Non-pigmented ciliary epithelial cell (primary cell): ENCODE measurements at places on chromosomes 3 and 15.

DNA sequence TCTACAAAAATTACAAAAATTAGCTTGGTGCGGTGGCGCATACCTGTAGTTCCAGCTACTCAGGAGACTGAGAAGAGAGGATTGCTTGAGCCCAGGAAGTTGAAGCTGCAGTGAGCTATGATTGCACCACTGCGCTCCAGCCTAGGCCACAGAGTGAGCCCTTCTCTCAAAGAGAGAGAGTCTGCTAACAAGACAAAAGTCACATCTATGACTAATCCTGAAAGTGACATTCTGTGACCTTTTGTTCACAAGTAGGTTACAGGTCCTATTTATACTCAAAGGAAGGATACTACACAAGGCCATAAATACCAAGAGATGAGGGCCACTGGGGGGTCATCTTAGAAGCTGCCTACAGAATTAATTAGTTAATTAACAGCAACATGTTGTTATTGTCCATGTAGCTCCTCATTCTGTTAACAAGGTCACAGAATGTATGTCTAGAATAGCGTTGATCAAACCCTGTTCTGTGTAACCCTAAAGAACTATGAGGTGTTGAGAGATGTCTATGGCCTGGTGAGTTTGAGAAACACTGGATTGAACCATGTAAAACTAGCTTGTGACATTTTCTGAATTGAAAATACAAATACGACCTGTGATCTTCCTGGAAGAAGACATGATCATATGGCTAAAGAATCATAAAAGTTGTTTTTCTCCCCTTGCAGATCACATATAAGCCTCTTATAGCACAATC, 97.0 kb downstream of the SAMMSON start:
- no peak for DNase-seq

DNA sequence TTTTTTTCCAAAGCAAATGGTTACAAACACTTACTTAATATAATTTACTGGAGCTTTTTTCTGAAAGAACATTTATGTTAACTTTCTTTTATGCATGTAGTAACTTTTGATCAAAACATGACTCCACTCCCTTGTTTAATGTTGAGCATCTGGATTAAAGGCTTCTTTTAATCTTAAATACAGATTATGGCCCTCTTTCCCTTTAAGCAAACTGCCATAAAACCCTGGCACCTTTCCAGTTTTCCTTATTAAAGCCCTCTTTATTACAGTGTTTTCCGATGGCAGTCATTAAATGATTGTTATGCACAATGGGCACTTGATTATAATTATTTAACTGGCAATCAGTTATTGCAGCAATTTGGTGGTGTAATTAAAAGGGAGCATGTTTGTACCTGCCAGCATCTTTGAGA, 167.0 kb downstream of the VGLL4 start:
- DNase-seq: no peak

DNA sequence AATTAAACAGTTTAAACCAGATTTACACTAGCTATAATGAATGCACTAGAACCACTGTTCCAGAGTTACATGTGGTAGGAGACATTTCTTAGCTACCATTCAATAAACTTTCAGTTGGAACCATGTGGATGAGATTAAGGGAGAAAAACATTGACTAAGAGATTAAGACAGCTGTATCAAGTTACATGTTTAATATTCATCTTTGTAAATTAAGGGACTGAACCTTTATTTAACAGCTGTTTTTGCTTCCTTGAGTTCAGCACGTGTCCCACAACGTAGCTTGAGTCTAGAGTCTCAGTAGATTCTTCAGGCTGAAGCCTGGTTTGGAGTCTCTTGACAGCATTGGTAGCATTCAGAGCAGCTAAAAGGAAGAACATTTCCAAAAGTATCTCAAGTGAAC, 27.2 kb upstream of the CFAP44 start:
- DNase-seq: no peak

GRCh38 chr3:129107793-129108192, 13.8 kb downstream of the RAB43 start:
- DNase-seq: no peak

DNA sequence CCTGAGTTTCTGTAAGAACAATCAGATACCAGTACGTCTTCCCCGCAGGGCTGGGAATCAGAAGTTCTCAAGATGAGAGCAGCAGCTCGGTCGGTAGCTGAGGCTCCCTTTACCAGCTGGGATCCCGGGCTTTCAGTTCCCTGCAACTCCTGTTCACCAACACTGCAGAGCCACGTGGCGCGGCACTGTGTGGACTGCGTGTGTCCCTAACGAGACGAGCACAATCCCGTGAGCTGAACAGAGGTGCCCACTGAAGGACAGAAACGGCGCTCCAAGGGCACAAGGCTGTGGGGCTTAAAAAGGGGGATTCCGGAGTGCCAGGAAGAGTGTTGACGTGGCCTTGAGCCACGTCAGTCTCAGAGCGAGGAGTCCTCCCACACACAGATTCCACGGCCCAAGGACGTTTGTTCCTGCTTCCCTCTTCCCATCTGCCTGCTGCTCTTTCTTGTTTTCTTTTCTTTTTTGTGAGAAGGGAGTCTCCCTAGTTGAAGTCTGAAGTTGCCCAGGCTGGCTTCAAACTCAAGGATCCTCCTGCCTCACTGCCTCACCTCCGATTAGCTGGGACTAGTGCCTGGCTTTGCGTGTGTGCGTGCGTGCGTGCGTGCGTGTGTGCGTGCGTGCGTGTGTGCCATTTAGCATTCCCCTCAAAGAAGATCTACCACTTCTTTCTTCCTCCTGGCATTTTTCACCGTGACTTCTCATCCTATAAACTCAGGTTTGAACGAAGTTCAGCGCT, 37.1 kb upstream of the RPL35A start:
- no peak for DNase-seq

DNA sequence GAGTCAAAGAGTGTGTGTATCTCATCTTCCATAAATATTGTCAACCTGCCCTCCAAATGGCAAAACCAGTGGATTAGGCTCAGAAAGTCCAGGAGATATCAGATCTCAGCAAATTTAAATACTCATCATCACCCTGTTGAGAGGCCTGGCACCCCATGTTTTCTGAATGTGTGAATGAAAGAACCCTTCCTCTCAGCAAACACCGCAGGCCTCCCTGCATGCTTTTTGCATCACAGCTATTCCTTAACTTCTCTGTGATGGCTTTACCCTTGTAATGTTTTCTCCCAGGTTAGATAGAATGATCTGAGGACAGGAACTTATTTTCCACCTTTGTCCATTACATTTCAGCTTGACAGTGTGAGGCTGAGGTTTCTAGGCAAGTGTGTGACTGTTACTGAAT, 43.6 kb upstream of the NMNAT3 start:
- no peak for DNase-seq

DNA sequence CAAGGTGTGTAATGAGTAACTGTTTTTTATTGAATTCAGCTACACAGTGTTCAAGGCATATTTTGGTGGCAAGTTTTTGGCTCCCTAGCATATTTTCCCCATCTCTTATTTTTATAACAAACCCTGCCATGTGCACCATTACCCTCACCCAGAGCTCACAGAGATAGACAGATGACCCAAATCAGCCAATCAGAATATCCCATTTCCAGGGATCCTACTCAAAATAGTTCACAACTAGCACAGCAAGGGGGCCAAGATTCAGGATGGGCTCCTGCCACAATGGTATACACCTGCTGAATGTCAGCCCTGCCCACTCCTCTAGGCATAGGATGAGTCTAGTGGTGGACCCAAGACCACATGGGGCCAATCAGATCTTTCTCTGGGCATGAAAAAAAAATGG, 78.8 kb upstream of the SETMAR start:
- no peak for DNase-seq

- DNase-seq: no peak
Observed at GRCh38 chr3:102036017-102036416, 186.7 kb downstream of the NFKBIZ start.

DNA sequence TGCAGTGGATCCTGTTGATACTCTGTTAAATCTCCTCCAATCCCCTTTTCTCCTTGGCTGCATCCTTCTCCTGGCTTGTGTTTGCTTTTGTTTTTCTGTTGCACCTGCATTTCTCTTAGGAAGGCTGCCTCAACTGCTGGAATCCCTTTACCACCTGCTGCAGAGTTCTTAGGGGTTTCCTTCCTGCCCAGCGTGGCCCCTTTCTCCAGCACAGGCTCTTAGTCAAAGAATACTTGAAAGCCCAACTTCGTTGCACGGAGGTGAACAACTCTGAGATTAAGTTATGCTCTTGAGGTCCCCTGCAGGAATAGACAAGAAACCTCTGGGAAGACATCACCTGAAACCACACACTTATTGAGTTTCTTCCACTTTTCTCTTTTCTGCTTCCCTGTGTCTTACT, 121.6 kb upstream of the GRM7 start:
- no peak for DNase-seq

- no peak for DNase-seq
Observed at GRCh38 chr15:57544848-57545480, 46.7 kb upstream of the MYZAP start.

DNA sequence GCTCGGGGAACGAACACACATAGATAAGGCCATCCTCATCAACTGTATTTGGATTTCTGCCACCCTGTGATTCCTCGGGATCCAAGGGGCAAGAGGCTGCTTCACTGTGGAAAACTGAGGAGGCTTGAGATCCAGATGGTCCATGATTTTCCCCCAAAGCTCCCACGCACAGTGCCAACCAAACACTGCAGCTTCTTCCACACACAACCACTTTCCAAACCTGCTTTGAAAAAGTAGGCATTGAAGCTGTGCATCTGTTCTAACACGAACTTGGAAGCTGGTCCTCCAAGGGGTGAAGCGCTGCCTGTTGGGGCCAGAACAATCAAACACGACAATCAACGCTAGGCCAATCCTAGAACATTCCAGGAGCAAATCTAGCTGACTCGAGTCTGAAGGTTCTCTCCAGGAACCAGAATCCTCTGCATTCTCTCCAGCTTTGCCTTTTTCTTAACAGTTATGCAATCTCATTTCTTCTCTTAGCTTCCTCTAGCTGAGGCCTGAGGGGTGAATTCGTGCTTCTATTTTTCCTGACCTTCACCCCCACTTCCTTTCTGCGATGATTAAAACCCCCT, 104.4 kb downstream of the LRRK1 start:
- DNase-seq: no peak

GRCh38 chr3:123297627-123297899, 95.8 kb downstream of the SEC22A start:
- no peak for DNase-seq

DNA sequence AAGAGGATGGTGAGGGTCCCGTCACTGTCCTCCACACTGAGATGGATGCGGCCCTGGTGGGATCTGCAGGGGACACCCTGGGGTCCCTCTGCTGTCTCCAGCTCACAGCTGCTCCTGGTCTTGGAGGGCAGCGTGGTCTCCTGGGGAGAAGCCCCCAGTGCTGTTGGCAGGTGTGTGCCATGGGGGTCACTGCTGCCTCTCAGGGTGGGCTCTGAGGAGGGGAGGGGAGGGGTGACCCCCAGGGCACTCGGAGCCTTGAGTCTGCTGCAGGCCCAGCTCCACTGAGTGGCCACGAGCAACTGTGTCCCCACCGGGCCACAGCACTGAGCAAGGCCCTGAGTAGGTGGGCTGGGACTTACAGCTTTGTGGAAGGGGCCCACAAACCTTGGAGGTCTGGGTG, 34.7 kb downstream of the KLHL25 start:
- no peak for DNase-seq

DNA sequence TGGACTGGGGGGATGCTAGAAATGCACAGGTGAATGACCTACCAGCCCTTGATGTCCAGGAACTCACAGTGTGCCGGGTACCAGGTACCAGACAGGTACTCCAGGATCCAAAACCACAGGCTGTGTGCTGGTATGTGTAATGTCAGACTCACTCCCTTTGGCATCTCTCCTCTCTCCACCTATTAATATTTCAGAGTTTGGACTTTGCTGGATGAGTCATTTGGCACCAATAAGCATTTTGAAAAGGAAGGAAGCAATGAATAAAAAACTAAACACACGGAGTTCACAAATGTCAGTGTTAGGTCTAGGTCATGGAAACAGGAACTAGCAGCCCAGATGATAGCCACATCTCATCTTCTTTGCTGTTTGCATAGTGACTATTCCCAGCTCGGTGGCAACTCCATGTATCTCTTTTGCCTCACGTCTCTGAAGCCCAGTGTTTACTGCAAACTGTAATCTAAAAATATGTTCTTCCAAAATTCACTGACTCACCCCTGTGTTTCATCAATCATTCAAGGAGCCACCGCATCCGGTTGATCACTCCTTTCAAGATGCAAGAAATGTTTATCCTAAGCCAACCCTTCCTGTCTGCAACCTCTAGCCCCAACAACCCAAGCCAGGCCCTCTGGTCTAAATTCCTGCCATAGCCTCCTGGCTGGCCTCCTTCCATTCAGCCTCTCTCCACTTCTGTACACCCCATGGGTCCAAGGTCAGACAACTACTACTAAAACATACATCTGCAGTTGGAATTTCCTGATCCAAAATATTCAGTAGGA, 8.4 kb downstream of the ITGB5 start:
- DNase-seq: peak; percentile 88

DNA sequence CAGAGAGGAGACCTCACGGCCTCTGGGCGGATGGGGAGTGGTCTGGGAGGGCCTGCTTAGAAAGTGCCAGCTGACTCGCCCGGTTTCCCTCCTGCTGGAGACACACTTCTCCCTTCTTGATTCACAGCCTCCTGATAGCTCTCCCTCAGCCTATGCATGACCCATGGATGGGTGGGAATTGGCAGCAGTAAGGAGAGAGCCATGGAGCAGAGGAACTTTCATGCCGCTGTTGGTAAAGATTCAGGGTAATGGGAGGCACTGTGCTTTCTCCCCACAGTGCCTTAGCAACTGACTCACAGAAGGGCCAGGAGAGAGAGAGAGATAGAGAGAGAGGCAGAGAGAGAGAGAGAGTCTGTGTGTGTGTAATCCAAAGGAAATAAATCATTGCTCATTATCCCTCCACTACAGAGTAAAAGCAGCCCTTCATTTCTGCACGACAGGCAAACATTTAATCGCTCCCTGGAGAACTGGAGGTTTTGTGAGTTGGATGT, 82.8 kb downstream of the SEMA5B start:
- DNase-seq: no peak

- DNase-seq: no peak
Observed at GRCh38 chr15:63408524-63408923, 26.9 kb upstream of the CA12 start.

GRCh38 chr15:59539799-59540198, 71.8 kb upstream of the GCNT3 start:
- DNase-seq: no peak

DNA sequence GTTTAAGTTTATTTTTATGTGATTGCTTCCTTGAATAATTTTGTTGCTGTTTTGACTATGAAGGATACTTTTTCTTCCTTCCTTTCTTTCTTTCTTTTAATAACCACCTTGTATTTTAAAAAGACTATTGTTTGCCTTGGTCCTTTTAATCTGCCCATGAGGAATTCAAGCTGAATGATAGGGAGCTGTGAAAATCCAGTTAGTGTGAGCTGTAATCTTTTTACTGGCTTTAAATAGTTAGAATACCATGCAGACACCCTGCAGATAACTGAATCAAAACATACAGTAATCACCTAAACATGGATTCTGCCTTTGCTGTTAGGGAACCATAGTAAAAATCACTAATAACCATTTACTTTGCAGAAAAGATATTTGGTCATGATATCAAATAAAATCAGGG, 110.7 kb downstream of the RSRC1 start:
- no peak for DNase-seq

DNA sequence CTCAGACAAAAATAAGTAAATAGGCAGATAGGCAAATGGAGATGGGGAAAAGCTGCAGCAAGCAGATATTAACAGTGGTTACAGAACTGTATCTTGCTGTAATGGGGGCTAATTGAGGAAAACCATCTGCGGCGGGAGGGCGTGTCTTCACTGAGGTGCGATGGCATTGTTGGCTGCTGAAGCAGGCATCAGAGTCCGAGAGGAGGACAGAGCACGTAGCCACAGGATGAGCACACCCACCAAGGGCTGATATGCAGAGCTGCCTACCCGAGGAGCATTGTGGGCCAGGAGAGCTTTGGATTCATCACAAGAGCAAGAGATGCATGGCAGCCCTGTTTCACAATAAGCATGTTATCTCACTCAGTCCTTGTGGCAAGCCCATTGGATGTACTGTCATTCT, 30.4 kb downstream of the CHRNA7 start:
- DNase-seq: no peak
